CD4-positive, alpha-beta T cell treated with Interleukin-21 for 1 hour (primary cell): ENCODE measurements at places on chromosomes 1 and 21.

- no peak for DNase-seq
Observed at GRCh38 chr1:214050513-214051401, 63.0 kb downstream of the PROX1 start.

DNA sequence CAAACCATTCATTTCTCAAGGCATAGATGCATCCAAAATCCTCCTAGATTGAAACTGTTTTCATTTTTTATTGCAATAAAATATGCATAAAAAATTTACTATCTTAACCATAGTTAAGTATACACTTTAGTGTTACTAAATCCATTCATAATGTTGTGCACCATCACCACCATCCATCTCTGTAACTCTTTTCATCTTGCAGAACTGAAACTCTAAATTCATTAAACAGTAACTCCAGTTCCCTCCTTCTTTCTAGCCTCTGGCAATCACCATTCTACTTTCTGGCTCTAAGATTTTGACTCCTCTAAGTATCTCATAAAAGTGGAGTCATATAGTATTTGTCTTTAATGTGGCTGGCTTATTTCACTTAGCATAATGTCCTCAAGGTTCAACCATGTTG lies 236.8 kb downstream of the SMYD3 start:
- DNase-seq: no peak

DNA sequence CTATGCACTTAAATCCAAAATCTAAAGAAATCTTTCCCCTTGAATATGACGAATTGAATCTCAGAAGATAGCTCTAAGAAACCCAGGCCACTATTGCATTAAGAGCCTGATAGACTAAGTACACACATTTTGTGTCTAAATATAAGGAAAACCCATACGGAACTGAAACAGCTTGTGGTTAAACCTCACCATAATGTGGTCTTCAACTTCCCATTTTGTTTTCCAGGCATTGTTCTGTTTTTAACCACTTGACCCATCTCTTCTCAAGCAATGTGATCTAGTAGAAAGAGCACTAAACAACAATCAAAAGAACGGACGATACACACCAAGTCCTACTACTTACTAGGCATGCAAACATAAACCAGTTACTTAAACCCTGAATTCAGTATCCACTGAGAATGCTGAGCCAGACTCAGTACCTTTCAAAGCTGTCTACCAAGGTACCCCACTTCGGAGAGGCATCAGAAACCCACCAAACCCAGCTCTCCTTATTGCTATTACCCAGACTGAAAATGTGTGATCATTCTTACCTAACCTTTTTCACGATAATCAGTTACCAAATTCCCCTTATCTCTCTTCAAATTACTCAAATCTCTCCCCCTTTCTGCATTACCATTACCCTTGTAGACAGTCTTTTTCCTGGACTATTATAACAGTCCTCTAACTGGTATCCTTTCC lies 12.8 kb downstream of the OTUD7B start:
- peak; percentile 27 for DNase-seq

- no peak for DNase-seq
Observed at GRCh38 chr1:243483071-243483771, 227.4 kb downstream of the SDCCAG8 start.

GRCh38 chr1:78005755-78006154 lies 1.0 kb downstream of the DNAJB4 start:
- peak; percentile 31 for DNase-seq

GRCh38 chr1:155134880-155135414 lies 705 bp upstream of the SLC50A1 start:
- peak; percentile 59 for DNase-seq

DNA sequence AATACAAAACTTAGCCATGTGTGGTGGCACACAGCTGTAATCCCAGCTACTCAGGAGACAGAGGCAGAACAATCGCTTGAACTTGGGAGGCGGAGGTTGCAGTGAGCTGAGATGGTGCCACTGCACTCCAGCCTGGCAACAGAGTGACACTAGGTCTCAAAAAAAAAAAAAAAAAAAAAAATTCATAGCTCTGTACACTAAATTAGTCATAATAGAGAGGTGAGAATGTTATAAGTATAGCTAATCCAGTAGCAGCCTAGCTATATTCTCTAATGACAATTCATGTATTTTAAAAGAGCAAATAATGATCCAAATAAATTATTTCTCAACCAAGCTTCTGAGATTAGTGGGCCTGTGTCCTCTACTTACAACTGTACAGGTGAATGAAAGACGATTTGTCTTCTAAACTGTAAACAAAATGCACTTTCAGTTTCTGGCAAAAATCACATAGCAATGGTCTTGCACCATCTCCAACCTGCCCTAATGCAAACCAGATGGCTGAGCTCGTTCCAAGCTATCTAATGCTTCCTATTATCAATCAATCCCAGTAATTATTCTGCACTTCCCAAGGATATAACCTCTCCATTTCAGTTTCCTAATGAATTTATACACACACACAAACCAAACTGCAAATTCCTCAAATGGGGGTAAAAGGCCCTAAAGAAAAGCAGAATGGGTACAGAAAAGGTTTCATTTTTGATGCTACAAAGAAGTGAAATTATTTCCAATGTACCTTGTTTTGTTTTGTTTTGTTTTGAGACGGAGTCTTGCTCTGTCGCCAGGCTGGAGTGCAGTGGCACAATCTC lies 56.5 kb downstream of the GATAD2B start:
- DNase-seq: no peak

DNA sequence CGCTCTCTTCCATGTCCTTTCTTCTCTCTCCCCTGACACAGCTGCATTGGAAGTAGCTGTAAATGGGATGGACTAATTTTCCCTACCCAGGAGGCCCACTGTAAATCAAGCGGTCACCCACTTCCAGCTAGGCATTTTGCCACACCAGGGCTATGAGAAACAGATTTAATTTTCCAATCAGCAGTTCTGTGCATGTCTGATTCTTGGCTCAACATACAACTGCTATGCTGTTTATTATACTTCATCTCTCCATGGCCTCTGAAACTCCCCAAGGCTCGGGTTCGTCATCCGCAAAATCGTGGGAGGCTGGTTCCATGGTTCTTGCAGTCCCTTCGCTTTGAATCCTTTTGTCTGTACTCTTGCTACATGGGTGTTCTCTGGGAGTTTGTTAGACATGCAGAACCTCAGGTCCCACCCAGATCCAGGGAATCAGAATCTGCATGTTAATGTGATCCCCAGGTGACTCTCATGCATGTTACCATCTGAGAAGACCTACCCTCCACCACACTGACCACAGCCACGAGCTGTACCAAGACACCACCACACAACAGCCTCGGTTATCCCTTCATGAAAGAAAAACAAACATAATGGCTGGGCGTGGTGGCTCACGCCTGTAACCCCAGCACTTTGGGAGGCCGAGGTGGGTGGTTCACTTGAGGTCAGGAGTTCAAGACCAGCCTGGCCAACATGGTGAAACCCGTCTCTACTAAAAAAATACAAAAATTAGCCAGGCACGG lies 190.5 kb downstream of the GABPA start:
- no peak for DNase-seq

DNA sequence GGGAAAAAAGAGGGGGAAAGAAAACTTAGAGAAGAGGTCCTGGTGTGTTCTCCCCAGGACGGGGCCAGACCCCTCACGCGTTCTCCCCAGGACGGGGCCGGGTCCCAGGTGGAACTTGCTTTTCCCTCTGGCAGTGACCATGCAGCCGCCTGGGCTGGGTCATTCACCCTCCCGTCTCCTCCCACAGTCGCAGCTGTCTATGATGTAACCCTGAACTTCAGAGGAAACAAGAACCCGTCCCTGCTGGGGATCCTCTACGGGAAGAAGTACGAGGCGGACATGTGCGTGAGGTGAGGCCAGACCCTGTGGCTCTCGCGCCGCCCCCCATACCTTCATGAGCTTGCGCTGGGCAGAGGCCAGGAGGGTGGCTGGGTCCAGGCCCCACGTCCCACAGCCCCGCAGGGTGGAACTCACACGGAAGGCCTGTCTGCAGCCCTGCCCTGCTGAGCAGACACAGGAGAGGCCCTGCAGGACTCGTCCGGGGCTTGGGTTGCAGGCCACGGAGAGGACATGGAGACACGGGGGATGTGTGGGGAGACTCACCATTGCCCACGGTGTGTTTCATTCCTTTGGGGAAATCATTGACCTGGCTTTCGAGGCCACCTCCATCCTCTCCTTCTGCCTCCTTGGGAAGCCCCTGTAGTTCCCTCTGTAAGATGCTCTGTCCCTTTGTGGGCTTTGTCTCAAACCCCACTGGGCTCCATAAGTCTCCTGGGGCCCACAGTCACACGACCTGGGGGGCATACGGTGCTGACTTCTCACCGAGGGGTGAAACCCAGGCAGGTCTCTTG lies 40.7 kb upstream of the TRAPPC10 start:
- no peak for DNase-seq

GRCh38 chr1:113886417-113887401 lies 672 bp downstream of the BCL2L15 start:
- DNase-seq: no peak

GRCh38 chr1:226447932-226448665 lies 40.2 kb upstream of the PARP1 start:
- DNase-seq: no peak

- no peak for DNase-seq
Observed at GRCh38 chr1:181110013-181110412, 21.5 kb downstream of the IER5 start.

DNA sequence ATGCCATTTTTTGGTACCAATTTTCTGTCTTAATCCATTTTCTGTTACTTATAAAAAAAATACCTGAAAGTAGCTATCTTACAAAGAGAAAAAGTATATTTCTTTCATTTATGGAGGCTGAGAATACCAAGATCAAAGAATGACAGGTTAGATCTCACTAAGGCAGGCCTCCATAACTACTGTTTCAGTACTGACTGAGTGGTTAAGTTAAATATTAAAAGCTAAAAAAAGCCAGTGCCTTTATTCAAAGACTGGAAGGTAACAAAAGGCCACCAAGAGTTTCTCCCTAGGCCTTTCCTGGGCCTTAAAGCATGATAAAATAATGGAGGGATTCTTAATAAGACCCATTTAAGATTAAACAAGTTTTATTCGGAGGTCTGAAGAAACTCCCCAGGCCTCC lies 687.7 kb upstream of the ADGRL4 start:
- DNase-seq: no peak

- peak; percentile 30 for DNase-seq
Observed at GRCh38 chr1:220045356-220046051, 801 bp downstream of the EPRS1 start.

DNA sequence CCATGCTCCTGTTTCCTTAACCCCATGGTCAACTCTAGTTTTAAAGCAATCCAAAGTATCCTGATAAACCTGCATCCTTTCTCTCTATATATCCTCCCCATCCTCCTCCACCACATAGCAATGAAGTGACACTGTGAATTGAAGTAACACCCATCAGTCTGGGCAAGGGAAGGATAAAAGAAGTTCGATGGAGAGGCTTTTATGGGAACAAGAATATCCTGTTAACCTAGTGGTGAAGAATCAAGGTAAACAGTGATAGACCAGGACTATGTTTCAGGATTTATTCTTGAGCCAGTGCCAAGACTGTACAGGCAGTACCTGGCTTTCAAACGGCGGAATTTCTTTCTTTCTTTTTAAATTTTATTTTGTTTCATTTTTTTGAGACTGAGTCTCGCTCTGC lies 17.6 kb downstream of the RABIF start:
- DNase-seq: no peak

GRCh38 chr1:183282101-183282855 lies 96.2 kb downstream of the LAMC2 start:
- DNase-seq: no peak

DNA sequence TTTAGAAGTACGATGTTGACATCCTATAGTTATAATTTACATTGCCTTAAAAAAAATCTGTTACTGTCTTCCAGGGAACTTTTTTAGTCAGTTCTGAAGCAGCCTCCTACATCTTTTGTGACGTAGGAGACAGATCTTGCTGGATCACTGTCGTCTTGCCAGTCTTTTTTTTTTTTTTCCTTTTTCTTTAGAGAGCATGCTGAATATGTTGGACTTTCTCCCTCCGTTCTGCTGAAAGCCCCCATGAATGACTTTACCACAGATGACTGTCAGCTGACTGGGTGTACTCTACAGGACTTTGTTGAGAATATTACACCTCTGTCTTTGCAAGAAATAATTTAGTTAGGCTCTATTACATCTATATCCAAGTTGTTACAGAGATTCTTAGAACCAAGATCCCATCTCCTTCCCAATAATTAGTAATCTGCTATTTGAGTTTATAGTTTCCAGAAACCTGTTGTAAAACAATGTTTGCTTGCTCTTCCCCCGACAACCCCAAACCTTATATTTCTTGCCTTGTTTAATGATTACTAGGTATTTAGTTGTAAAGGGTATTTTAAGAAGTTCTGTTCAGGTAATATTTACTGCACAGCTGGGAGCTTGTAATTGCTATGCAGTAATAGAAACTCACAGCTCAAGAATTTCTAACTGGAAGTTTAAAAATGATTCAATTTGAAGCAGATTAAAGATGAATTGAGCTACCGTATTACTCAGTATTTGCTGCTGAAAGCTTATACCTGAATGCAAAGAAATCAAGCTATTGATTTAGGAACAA lies 61.8 kb downstream of the RASAL2 start:
- no peak for DNase-seq

- peak; percentile 62 for DNase-seq
Observed at GRCh38 chr1:12438349-12438924, 179.6 kb downstream of the DHRS3 start.

- no peak for DNase-seq
Observed at GRCh38 chr1:170836141-170836540, 99.2 kb upstream of the MROH9 start.
